Glomerular endothelial cell (primary cell): ENCODE measurements at places on chromosomes 11 and 22. TPM values are rescaled to one million over a fixed set of nuclear protein-coding genes. Genes with fewer than 3 reads are reported as not detected.

Gene GTSE1
- total RNA-seq: 1.5 and 7.5 TPM in 2 replicates

Gene DMC1
- 1.3 TPM in 1 of 2 replicates, not detected in the other for total RNA-seq

Gene GGT5
- total RNA-seq: 12.8 and 24.3 TPM in 2 replicates

Gene PTPN5
- total RNA-seq: 0.34 TPM in 1 of 2 replicates, not detected in the other

Gene MRGPRX4
- total RNA-seq: not detected in 2 replicates

Gene HEPN1
- total RNA-seq: 0.18 TPM in 1 of 2 replicates, not detected in the other

Gene CATSPER1
- 0.82 TPM in 1 of 2 replicates, not detected in the other for total RNA-seq

Gene IL17REL
- total RNA-seq: not detected in 2 replicates

Gene OR2AG2
- total RNA-seq: 0.15 and 0.18 TPM in 2 replicates

Gene ROM1
- total RNA-seq: 1.4 and 2.3 TPM in 2 replicates

Gene OR5B21
- total RNA-seq: not detected in 2 replicates

Gene ACER3
- total RNA-seq: 22.1 and 31.9 TPM in 2 replicates

Gene P4HA3
- 14.4 and 20.2 TPM in 2 replicates for total RNA-seq

Gene MYRF
- 6.0 and 10.7 TPM in 2 replicates for total RNA-seq

Gene FGF4
- not detected in 2 replicates for total RNA-seq

Gene TMEM134
- total RNA-seq: 32.9 and 88.6 TPM in 2 replicates

Gene THY1
- total RNA-seq: 16.1 and 23.6 TPM in 2 replicates

DNA sequence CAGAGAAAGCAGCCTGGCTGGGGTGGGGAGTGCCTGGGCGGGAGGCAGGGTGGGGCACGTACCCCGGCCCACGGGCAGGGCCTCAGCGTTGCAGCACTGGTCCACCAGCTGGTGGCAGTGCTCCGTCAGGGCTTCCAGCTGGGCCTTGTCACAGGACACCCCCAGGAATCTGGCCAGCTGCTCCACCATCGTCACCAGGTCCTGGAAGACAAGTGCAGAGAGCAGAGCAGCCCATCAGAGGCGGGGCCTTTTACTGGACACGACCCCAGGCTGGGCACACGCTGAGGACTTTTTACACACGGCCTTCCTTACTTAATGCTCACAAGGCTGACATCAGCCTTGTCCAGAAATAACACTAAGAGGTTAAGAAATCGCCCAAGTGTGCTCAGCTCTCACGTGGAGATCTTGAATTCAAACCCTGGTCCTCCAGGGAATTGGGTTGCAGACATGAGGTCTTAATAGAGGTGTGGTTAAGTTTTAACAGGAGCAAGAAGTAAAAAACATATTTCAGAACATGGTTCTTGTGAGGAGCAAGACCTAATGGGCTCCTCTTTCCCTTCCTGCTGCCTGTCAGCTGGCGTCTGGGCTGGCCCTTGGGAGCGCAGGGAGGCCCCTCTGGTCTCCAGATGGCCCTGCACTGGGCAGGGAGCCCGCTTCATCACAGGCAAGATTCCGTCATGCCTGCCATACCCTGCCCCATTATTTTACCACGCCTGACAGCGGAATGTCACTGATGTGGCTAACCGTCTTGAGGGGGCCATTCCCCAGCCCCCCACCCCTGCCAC is 17.1 kb upstream of the EFCAB6 start:
- no peak for DNase-seq

GRCh38 chr11:132094598-132094997 is 724.2 kb downstream of the NTM start:
- no peak for DNase-seq

DNA sequence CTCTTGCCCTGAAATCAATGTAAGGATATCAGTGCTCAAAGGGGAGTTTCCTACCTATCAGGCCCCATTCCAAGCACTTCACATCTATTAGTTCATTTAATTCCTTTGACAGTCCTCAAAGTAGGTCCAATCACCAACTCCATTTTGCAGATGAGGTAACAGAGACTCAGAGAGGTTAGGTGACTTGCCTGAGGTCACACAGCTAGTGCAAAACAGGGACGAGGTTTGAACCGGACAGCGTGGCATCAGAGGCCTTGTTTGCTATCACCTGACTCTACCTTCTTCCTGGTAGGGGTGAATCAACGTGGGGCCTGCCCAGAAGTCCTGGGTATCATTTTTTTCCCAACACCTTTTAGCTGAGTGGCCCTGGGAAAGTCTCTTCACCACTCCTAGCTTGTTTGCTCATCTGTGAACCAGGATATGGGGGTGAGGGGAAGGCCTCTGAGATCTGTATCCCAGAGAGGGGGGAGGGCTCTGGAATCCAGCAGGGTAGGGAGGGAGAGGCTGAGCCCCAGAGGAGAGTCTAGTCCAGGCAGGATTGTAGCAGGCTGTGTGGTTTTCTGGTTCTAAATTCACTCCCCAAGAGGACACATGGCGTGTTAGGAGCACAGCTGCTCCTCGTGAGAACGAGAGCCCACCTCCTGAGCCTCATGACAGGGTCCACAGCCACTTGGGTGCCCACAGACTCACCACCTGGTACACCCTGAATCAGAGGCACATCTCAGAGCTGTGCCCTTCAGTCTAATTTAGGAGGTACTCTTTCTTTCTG is 174.7 kb downstream of the MN1 start:
- no peak for DNase-seq

DNA sequence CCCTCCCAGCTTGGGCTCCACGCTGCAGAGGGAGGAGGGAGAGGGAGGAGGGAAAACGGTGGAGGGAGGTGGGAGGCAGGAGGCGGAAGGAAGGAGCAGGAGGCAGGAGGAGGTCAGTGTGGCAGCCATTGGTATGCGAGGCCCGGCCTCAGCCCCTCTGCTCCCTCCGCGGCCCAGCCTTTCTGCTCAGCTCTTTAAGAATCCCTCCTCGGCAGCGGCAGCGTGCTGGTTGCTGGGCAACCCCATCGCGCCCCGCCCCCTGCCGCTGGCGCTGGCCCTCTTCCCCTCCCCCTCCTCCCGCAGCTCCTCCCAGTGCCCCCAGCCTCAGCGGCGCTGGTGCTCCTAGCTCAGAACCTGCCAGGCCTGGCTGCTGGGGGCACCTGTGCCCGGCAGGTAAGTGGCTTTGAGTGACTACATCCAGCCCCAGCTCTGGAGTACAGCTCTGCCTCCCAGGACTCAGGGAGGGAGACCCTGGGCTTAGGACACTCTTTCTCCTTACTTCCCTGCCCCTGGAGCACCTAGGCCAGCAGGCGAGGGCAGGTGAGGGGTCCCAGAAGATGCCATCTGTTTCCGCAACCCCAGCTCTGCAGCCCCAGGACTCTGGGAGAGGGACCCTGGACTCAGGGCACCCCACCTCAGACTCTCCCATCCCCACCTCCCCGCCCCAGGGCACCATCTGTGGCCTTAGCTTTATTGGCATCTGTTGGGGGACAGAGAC is 7.2 kb upstream of the FLRT1 start:
- no peak for DNase-seq

- no peak for DNase-seq
Observed at GRCh38 chr11:94417386-94417987, 16.3 kb upstream of the GPR83 start.

GRCh38 chr11:31303644-31304180 is 65.8 kb downstream of the DCDC1 start:
- DNase-seq: no peak

DNA sequence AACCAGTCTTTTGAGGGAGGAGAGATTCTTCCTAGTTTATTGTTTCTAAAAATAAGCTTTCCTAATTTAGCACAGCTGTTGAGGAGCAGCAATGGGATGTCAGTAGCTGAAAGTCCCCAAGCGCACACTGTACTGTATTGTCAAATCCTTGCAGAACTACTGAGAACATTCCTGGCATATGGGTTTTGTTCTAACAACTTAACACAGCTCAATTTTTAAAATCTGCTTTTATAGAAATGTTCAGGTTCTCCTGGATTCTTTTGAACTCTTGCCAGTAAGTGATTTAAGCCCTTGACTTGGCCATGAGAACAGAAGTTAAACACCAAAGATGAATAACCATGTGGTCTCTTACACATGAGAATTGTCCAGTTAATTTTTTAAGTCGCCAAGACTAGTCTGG is 218.6 kb downstream of the FAT3 start:
- DNase-seq: no peak

- no peak for DNase-seq
Observed at GRCh38 chr11:67465189-67465510, 3.9 kb downstream of the TMEM134 start.

DNA sequence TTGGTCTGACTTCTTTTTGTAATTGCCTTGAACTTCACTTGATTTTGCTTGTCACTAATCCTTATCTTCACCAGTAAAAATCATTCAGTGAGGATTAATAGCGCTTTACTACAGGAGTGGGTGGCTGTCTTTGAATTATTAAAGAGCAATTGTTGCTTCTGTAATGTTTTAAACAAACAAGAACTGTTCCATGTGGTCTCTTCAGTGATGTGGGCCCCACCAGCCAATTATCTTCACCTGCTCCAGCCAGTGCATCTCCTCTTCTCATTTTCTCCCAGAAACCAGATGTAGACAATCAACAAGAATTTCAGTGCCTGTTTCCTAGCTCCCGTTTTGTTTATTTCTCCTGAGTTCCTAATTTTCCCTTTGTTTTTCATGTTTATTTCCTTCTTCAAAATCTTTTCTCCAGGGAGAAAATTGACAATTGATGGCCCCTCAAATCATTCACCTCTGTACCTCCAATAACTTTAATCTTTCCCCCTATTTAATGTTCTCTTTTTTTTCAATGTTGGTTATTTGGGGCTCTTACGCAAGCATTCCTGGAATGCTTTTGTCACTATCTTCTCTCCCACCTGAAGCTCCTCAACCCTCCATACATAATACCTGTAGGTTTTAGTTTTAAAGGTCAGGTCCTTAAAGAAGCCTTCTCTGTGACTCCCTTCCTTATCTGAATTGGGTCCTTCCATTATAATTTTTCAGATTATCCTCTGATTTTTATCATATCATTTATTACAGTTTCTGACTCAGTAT is 115.1 kb downstream of the ARFGAP2 start:
- DNase-seq: no peak

- no peak for DNase-seq
Observed at GRCh38 chr11:77401486-77402217, 72.2 kb downstream of the PAK1 start.

DNA sequence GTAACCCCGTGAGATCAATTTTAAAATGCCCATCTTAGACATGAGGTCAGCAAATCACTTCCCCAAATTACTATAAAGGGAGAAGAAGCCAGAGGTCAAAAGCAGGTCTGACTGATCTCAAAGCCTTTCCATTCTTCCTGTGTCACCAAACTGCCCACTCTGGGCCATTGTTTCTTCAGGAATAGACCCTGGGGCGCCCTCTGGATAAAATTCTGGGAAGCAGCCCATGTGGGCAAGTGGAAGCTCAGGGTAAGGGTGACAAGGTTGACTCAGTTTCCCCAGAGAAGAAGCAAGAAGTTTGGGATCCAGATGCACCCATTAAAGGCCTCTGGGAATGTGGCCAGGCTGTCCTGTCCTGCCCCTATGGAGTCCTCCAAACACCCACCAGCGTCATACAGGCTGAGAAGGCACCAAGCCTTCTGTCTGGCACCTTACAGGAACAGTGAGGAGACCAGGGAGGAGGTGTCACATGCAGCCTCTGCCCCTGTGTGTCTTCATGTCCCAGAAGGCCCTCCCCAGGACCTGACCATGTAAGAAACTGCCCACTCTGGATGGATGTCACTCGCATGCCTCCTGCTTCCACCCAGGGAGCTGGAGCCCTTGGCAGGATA is 50.1 kb downstream of the CHST1 start:
- no peak for DNase-seq

- no peak for DNase-seq
Observed at GRCh38 chr22:29517215-29517908, 36.2 kb downstream of the THOC5 start.

DNA sequence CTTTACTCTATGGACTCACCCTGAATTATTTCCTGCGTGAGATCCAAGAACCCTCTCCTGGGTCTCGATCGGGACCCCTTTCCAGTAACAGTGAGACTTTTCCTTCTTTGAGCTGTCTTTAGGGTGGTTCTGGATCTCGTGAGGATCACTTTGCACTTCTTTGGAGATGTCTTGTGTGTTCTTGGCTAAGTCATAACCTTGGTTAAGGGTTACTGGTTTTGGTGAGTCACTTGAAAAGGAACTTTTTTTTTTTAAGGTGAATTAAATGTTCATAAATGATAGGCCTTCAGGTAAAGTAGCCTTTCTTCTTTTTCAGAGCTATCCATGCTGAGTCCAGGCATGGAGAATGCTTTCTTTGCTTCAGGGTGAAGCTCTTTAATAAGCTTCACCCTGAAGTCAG is 19.4 kb upstream of the GSTP1 start:
- no peak for DNase-seq

- DNase-seq: no peak
Observed at GRCh38 chr11:47212938-47213337, 1.8 kb upstream of the DDB2 start.

DNA sequence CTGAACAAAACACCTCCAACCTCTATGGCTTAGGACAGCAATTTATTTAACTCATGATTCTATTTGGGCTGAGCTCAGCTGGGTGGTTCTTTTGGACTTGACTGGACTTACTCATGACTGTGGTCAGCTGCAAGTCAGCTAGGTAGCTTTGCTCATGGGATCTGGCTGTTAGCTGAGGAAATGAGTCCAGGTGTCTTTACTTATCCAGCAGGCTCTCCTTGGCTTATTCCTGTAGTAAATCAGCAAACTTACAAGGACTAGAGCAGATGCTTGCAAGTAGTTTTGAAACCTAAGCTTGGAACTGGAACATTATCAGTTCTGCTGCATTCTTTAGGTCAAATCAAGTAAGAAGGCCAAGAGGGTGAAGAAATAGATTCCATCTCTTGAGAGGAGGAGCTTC is 8.0 kb upstream of the HIKESHI start:
- DNase-seq: no peak

GRCh38 chr11:14357881-14358728 is 878 bp downstream of the RRAS2 start:
- no peak for DNase-seq

GRCh38 chr11:107928767-107929507 is 689 bp downstream of the RAB39A start:
- DNase-seq: no peak

DNA sequence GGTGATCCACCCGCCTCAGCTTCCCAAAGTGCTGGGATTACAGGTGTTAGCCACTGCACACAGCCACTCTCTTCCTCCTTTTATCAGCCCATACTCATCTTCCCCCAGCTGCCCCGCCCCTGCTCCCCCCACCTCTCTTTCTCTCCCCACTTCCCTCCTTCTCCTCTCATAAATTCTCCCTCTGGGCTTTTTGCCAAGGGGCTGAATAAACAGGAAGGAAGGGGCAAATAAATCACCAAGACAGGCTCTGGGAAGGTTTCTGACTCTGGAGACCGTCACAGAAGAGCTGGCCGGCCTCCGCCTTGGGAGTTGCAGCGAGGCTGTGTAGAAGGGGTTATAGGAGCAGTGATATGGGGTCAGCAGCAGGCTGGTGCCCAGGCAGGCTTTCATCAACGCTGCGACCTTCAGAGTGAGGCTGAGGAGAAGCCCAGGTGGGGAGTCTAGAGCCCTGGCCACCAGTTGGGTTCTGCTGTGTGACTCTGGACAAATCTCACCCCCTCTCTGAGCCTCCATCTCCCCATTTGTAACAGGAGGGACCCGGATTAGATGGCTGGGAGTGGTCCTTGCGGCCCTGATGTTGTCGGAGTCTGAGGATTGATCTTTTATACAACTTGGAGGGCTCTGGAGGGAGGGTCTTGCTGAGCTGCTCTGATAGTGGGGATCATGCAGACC is 62.6 kb upstream of the RASD2 start:
- DNase-seq: peak; percentile 57

GRCh38 chr22:49734882-49735281 is 92.8 kb downstream of the BRD1 start:
- no peak for DNase-seq

GRCh38 chr22:35835998-35836691 is 118.5 kb downstream of the APOL5 start:
- peak; percentile 33 for DNase-seq

- DNase-seq: no peak
Observed at GRCh38 chr11:16604794-16605388, 133.6 kb upstream of the C11orf58 start.
